ENCODE measurements at places on chromosomes 13 and 19.

- no peak for DNase-seq
Measured at GRCh38 chr13:30915691-30916541, 9.8 kb downstream of the MEDAG start.

GRCh38 chr19:33193865-33194362 is at the start of gene LRP3:
Gene LRP3, plus strand, starts transcription at chr19:33194330. Its CDS starts 456 bp downstream, at chr19:33194786.
- no peak for DNase-seq

DNA sequence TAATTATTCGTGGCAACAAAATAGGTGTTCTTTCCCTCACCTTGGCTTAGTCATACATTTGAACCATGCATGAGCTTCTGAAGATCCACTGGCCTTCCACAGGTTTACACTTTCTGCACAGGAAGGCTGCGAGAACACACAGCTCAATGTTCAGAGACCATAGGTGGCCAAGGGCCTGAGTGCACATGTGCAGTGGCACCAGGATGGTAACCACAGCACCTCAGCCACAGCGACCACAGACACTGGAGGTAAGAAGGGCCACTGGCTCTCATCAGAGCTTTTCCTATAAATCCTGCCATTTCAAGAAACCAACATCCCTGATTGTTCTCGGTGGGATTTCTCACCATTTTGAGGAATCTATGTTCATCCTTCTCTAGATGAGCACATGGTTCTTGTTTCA is 1.6 kb downstream of the DCLK1 start:
- no peak for DNase-seq

DNA sequence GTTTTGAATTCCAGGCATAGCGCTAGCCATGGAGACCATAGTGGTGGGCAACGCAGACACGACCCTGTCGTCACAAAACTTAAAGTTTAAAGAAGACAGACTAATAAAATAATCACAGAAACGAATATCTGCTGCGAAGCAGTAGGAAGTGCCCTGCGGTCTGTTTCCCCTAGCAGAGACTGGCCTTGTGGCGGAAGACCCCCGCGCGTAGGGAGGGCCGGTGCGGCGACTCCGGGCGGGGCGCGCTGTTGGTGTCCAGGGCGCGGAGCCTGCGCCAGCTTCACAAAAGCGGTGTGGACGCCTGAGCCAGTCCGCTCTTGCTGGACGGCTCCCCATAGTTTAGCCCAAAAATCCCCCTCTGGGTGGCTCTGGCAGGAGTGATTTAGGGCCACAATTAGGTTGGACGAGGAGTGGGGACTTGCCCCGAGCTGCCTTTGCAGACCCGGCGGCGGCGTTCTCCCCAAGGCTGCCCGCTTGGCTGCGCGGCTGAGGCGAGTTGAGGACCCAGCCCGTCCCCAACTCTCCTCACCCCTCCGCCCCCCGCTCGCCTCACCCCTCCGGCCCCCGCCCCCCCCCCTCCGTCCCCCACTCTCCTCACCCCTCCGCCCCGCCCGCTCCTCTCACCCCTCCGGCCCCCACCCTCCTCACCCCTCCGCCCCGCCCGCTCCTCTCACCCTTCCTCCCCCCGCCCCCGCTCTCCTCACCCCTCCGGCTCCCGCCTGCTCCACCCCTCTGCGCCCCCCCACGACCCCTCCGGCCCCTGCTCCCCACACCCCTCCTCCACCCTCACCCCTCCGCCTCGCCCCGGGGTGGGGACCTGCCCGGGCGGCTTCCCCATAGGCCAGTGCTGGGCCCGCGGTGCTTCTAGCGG is 14.2 kb upstream of the LATS2 start:
- no peak for DNase-seq

GRCh38 chr19:44960906-44961728 is 5.9 kb downstream of the CLPTM1 start:
- no peak for DNase-seq

GRCh38 chr19:43606569-43607229 is 5.2 kb upstream of the SRRM5 start:
- no peak for DNase-seq

- peak; percentile 98 for DNase-seq
Measured at GRCh38 chr19:40609561-40610395, 8.6 kb downstream of the LTBP4 start.

GRCh38 chr13:39405107-39405506 is 197.9 kb downstream of the LHFPL6 start:
- DNase-seq, result no peak

- no peak for DNase-seq
Measured at GRCh38 chr13:44867825-44868224, 121.4 kb downstream of the NUFIP1 start.
